ENCODE measurements at places on chromosomes 16 and 17.

DNA sequence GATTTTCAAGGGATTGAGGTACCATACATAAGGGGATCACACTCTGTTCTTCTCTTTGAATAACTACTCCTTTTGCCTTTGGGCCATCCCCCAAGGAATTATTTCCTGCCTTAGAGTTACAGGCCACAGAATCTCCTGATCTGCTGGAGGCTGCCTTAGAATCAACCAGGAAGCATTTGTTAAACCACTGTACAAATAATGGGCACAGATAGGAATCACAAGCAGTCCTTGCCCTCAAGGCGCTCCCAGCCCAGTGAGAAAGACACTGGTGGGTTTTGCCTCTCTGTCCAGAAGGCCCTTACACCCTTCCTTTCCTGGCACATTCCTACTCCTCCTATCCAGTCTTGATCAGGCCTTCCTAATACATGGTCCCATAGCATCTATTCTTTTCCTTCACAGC is 45.9 kb downstream of the MRTFB start:
- DNase-seq, result no peak

- DNase-seq, result no peak
Measured at GRCh38 chr17:37312137-37312923, 63.5 kb upstream of the C17orf78 start.

DNA sequence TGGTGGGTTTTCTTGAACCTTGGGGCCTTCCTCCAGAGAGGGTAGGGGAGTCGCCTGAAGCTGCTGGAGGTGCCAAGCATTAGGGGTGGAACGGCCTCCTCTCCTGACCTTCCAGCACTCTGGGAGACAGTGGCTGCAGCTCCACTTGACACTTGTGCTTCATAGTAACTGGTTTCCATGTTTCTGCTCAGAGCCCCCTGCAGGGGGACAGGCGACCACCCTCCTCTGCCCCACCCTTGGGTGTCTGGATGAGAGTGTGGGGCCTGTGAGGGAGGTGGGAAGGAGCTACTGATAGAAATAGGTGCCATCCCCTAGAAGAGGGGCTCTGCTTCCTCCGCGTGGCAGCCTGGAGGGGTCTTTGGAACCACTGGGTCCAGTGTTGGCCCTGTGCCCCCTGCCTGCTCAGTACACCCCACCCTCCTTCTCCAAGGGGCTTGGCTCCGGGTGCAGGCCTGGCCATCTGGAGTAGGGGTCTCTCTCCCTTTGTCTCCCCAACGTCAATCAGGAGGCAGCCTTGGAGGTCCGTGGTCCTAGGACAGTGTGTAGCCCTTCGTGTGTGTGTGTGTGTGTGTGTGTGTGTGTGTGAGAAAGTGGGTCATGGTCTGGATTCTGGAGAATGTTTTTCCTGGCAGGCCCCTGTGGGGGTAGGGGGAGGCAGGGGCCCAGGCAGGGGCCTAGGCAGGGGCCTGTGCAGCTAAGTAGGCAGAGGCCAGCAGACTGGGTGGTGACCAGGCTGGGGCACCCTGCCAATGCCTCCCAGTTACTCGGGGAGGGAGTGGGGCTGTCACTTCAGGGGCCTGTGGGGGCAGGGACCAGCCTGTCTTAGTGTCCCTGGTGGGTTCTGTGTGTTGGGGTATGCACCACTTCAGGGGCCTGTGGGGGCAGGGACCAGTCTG is 4.9 kb downstream of the LASP1 start:
- no peak for DNase-seq

DNA sequence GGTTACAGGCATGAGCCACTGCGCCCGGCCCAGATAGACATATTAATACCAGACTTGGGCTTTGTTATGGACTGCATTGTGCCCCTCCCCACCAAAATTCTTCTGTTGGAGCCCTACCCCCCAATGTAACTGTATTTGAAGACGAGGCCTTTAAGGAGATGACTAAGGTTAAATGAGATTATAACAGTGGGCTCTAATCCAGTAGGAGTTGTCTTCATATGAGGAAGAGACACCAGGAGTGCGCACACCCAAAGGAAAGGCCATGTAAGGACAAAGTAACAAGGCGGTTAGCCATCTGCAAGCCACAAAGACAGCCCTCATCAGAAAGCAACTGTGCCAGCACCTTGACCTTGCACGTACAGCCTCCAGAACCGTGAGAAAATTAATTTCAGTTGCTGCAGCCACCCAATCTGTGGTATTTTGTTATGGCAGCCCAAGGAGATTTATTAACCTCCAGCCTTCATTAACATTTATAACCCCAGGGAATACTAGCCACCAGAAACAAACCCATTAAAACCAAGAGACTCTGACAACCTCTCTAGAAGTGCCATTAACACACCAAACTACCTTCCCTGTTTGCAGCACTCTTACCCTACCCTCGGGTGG is 107.6 kb downstream of the TTC19 start:
- no peak for DNase-seq

DNA sequence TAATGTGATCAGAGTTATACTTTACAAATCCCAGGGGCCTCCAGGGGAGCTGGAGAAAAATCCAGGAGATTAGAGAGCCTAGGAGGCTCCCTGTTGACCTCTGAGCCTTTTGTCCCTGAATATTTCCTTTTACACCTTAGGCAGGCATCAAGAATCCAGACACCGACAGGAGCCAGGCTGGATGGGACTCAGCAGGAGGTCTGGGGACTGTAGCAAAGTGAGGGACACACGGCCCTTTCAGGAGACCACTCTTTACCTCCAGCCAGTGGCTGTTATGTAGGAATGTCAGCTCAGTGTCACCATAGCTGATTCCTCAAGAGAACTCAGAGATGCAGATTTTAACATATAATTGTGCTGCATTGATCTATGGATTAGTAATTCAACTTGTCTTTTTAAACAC is 198.4 kb downstream of the SHISA9 start:
- DNase-seq, result no peak
